Activated naive CD4-positive, alpha-beta T cell treated with anti-CD3 and anti-CD28 coated beads, Interleukin-2, amount 10 ng/mL, durations not matched to agents 7 days and 5 days (primary cell): ENCODE measurements at places on chromosomes 16 and 17.

DNA sequence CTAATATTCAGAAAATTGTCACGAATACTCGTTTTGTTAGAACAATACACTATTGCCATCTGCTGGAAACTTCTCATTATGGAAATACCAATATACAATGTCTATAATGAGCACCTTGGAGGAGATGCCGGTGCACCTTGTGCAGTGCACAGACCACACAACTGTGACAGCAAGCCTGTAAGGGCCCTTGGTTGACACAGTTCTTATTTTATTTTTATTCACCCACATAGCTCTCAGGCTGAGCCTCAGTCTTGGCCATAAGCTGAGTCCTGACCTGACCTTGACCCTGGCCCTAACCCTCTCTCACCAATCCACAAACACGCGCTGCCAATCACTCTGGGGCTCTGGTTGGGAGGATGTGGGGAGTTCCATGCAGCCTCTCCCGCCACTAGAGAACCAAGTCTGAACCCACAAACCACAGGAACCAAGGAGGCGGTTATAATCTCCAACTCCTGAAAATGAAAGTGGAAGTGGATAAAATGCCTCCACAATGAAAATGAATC, 7.6 kb downstream of the AIPL1 start:
- DNase-seq: peak; percentile 85

DNA sequence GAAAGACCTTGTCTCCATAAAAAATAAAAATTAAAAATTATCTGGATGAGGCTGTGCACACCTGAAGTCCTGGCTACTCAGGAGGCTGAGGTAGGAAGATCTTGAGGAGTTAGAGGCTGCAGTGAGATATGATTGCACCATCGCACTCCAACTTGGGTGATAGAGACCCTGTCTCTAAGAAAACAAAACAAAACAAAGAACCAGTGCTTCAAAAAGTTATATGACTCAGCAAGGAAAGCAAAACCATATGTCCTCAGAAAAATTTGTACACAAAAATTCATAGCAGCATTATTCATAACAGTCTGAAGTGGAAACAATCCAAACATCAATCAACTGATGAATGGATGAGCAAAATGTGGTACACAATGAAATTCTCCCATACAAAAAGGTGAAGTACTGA, 48.9 kb downstream of the SLFN5 start:
- no peak for DNase-seq

DNA sequence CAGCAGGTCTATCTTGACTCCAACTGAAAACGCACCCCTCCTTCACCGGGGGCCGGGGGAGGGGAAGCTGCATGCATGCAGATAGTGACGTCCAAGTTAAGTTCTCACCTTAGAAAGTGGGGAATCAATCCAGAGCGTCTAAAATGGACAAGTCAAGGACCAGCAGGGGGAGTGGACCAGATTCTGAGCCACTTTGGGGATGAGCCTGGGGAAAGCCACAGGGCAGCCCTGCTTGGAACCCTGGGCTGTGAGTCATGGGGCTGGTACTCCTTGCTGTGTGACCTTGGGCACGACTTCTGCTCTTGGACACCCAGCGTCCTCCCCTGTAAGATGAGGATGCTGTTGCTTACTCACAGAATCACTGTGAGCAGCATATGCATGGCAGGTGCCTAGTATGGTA, 9.1 kb downstream of the TNFRSF13B start:
- DNase-seq: no peak

DNA sequence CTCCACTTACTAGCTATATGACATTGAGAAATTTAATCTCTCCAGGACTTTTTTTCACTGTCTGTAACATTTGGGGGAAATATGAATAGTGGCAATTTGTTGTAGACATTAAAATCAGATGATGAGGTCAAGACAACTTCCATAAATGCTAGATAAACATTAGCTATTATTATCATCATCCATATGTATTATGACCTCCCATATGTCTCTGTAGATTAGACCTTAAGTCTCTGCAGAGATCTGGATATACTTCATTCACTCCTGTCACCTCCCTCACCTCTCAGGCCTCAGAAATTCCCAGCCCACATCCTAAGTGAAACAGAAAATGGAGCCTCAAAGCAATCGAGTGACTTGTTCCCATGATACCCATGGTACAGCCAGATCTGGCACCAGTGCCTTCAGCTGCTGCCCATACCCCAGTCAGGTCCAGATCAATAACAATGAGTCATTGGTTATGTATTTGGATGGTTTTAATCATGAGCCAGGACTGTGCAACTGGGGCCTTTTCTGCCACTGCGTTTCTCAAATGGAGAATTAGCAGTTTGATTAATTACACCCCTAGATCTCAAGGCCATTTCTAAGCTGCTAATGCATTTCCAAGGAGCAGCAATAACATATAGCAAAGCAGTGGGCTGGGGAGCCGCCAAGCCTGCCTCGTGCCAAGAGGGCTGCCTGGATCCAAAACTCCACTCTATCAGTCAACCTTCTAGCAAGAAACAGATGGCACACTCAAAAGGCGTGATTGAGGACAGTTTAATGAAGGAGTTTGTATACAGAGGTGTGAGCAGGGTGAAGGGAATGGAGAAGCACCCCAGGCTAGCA, 2.6 kb upstream of the FDXR start:
- DNase-seq: no peak

DNA sequence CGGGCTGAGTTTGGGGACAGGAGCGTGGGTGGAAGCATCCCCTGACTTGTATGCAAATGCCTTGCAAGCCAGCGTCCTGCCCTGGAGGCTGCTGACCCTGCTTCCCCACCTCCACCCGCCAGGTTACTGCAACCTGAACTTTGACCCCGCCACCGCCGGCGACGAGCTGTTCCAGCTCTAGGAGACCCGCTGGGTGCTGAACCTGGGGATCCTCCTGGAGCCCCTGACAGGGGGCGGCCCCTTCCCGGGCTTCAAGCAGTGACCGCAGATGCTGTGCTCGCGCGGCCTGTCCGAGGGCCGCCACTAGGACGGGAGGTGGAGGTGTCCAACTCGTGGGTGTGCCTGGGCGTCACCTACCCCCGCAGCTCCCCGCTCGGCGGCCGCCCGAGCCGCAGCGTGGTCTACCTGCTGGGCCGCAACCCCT, 10.7 kb upstream of the SLC16A5 start:
- DNase-seq: no peak
